ENCODE measurements at places on chromosomes 16 and 17.
A peak's percentile ranks its signal among the peaks of the same experiment; 100 is the strongest.

- peak; percentile 75 for DNase-seq
These were observed 25.5 kb downstream of the RAB11FIP3 start for GRCh38 chr16:450785-451512.

DNA sequence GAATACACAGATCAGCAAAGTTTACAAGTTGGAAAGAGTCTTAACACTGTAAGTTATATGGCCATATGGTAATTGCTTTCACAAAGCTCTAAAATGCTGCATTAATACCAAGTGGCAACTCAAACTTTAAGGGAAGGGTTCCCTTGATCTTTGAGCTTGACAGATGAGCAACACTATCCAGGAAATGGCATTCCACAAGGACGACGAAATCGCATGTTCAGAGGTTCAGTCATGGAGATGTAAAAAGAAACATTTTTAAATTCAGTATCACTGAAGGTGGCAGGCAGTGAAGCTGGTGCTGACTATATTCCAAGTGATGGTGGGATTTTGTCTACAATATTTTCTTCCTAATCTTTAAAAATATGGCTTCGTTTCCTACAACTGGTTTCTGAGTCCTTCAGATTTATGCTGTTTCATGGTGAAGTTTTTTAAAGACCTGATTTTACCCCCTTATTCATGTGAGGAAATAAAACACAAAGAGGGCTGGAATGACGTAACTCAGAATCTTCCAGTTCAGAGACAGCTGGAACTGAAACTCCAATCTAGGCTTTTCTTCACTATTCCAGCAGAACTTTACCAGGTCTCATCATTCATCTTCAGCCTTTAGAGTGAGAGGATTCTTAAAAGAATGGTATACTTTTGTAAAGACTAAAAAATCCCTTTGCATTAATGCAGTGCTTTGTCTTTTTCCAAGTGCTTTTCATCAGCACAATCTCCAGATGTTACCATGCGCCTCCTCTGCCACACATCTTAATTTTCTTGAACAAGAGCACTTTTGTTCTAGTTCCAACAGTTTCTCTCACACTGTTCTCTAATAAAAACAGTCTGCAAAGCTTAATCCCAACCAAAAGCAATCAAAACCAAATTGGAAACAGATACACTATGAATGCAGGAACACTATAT is 20.2 kb downstream of the CHCT1 start:
- no peak for DNase-seq

DNA sequence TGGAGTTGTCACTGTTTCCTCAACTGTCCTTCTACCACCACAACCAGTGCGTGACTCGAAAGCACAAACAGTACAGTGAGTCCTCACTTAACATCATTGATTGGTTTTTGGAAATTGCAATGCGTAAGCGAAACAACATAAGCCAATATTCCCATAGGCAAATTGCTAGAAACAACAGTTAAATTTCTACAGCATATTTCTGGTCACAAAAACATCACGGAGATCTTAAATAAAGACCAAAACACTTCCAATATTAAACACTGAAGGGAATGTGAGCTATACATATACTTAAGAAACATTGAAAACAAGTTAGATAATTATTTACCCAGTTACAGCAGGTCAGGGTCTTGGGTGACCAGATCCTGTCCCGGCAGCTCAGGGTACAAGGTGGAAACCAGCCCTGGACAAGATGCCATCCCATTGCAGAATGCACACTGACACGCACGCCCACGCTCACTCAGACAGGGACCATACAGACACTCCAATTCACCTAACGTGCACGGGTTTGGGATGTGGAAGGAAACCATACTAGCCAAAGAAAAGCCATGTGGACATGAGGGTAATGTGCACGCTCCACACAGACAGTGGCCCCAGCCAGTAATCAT is 4.7 kb downstream of the SLC13A5 start:
- DNase-seq, result no peak

DNA sequence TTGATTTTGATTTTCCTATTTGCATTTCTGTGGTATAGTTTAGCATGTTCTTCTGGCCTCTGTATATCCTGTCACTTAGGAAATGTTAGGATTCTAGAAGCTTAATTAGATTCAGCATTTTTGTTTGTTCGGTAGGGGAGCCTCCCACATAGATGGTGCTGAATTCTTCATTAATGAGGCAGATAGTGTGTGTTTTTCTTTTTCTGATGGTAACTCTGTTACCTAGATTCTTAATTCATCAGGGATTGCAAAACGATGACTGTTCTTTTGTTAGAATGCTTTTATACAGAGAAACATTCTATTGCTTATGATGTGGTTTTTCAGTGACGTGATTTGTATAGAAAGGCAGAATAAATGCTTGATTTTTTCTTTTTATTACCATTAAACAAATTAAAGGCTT is 19.0 kb downstream of the BANP start:
- DNase-seq, result no peak

DNA sequence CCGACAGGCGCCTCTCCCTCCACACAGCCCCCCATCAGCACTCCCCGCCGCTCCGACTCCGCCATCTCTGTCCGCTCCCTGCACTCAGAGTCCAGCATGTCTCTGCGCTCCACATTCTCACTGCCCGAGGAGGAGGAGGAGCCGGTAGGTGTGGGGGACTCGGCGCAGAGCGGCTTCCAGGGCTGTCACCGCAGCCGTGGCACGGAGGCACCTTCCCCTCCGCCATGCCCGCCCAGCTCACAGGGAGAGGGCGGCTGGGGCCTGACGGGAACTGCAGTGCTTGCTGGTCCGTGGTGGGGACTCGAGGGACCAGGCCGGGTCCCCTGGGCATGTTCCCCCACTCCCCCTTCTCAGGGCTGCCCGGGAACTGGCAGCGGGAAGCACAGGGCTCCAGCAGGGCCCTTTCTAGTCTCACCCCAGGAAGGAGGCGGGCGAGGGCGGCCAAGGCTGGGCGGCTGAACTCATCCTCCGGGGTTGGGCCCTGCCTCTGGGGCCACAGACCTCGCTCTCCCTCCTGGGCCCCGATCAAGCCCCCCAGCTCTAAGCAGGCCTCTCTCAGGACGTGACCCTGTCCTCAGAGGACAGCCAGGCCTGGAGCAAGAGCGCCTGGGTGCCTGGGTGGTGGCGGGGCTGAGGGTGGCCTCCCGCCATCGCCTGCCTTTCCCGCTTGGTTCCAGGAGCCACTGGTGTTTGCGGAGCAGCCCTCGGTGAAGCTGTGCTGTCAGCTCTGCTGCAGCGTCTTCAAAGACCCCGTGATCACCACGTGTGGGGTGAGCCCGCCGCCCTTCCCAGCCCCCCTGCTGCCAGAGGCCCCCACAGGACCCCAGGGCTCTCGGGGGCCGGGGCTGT is 15.2 kb downstream of the TRAF7 start:
- DNase-seq, result no peak

DNA sequence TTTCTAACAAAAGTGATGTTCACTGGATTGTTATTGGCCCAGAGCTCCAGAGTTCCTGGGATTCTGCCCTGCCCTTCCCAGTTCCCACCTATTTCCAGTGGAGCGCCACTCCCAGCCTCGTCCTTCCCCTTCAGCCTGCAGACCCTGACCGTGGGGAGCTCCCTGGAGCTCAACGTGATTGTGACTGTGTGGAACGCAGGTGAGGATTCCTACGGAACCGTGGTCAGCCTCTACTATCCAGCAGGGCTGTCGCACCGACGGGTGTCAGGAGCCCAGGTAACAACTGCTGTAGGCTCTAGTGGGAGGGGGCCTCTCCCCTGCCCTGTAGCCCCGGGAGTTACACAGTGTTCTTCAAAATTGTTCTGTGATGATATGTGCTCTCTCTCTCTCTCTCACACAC is 11.8 kb downstream of the COX6A2 start:
- DNase-seq, result no peak

DNA sequence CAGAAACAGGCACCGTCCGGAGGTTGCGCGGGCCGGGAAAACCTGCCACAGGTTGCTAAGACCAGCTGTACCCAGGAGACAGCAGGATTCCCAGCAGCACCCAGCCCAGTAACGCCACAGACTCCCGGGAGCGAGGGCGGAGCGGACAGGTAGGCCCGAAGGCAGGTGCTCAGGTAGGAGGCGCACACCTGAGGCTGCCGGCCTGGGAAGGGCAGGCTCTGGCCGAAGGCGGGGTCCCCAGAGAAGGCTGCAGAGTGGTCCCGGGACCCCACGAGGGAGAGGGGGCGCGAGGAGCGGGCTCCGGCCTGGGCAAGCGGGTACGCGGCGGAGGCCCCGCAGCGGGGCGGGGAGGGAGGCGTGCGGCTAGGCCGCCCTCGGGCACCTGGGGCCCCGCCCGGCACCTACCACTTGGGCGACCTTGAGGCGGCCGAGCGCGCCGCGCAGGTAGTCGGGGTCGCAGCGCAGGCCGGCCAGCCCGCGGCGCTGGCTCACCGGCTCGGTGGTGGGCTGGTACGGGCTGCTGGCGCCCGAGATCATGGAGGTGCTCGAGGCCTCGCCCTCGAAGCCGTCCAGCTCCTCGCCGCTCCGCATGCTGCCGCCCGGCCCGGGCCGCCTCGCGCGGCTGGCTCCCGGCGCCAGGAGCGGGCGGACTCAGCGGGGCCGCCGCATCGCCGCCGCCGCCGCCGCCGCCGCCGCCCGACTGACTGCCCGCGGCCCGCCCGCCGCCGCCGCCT is 441 bp downstream of the CMTM4 start:
- DNase-seq, result peak; percentile 41

GRCh38 chr16:48158296-48158695 is 2.5 kb upstream of the ABCC12 start:
- DNase-seq, result no peak

- no peak for DNase-seq
These were observed 54.8 kb downstream of the VAC14 start for GRCh38 chr16:70746040-70746707.

GRCh38 chr16:22093996-22094395 is 1.7 kb downstream of the VWA3A start:
- DNase-seq, result no peak

GRCh38 chr16:23279721-23280153 is 22.4 kb upstream of the SCNN1B start:
- DNase-seq, result peak; percentile 99

DNA sequence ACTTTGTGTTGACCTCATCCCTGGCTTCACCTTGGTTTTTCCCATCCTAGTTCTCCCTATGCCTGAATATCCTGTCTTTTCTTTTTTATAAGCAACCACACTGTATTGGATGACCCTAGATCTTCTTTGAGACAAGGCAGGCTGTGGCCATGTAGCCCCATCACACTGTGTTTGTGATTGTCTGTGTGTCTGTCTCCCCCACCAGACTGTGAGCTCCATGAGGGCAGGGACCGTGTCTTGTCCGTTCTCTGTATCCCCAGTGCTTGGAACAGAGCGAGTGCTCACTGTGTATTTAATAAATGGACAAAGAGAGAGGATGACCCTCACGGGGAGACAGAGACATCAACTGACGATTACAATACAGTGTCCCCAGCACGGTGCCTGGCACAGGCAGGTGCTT is 7.1 kb downstream of the SLC25A39 start:
- no peak for DNase-seq

DNA sequence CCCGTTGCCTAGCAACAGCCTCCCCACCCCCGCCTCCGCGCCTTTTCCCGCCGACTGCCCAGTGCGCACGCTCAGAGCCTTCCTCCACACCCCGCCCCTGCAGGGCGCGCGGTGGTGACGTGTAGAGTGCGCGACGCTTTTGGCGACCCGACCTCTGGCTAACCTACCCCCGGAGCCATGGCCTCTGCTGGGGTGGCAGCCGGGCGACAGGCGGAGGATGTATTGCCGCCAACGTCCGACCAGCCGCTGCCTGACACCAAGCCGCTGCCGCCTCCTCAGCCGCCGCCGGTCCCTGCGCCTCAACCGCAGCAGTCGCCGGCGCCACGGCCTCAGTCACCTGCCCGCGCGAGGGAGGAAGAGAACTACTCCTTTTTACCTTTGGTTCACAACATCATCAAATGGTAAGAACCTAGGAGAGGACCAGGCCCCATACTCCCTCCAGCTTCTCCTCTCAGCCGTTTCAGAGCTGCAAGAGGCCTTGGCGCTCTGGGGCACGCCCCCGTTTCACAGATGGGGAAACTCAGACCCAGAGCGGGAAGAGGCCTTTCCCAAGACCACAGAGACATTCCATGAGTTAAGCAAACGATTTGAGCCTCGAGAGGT is at the start of gene MED9:
Gene MED9, plus strand, starts transcription at position 136 of the 603 bp plus-strand sequence. Its CDS starts 42 bp downstream, at position 178.
- peak; percentile 92 for DNase-seq

GRCh38 chr16:84656649-84657048 is 8.3 kb downstream of the KLHL36 start:
- DNase-seq, result no peak

DNA sequence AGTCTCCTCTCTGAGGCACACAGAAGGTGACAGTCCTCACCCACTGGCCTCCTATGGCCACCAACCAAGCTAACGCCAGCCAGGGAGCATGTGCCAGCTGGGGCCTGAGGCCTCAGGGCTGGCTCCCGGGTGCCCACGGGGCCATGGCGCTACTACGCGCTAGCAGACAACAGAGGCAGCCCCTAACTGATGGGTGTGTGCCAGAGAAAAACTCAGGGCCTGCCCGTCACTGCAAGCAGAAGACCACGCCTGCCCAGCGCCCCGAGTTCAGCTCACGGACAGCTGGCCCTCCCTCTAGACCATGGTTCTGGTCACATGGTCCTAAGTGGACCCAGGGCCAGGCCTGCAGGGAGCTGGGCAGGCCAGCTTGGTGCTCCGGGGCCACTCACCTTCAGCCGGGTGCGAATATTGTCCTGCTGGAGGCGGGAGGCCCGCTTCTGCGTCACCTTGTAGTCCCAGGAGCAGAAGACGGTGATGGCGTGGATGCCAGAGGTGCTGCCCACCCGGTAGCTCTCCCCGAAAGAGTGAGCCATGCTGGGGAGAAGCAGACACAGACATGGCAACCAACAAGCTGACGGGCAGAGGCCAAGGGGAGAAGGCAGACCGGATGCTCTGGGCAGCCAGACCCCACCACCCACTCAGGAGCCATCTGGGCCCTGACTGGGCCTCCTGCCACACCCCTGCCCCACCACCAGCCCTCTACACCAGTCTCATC is 6.2 kb downstream of the TMC6 start:
- no peak for DNase-seq

DNA sequence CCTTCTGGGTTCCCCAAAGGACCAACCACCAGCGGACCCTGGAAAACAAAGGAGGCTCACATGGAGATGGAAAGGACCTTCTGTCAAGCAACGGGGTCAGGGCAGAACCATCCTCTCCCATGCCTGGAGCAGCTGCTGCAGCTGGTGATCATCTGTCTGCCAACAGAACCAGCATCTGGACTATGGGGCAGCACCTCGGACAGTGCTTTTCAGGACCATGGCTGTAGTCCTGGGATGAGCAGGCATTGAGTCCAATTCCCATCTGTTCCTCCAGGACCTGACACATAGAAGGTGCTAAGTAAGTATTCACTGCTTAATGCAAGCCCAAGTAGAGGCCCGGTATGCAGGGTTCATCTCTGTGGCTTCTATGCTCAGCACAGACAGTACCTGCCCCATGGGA is 304.7 kb downstream of the XYLT1 start:
- no peak for DNase-seq

DNA sequence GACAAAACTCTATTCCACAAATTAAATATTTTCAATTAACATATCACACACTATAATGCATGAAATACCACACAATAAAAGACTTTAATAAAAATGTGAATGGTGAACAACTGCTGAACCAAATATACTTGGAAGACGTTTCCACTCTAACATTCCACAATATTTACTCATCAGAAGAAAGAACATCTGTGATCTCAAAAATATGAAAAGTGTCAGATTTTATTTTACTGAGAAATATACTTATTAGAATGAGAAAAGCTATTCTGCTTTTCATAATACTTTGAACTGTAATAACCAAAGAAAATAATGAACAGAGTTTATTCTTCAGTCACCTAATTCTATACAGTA is 181.8 kb upstream of the AXIN2 start:
- no peak for DNase-seq

Data from NCI-H2171 treated with DMSO at 0.1 percent for 48 hours (cell line).